ENCODE measurements at places on chromosomes 3 and 15.
A peak's percentile ranks its signal among the peaks of the same experiment; 100 is the strongest.

DNA sequence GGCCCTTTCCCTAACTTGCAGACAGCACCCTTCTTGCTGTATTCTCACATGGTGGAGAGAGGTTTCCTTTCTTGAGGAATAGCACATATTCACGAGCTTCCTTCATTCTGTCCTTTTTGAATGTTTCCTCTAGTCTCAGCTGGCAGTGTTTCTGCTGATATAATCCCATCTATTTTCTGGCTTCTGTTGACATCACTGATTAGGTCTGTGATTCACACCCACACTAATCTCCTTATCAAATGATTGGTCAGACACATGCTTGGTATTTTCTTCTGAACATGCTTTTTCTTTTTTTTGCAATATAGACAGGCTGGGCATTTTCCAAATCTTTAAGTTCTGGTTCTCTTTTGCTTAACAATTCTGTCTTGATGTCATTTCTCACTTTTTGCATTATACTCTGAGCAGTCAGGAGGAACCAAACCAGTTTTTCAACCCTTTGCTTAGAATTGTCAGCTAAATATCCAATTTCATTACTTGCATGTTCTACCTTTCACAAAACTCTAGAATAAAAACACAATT lies 65.4 kb downstream of the OXSM start:
- no peak for DNase-seq

DNA sequence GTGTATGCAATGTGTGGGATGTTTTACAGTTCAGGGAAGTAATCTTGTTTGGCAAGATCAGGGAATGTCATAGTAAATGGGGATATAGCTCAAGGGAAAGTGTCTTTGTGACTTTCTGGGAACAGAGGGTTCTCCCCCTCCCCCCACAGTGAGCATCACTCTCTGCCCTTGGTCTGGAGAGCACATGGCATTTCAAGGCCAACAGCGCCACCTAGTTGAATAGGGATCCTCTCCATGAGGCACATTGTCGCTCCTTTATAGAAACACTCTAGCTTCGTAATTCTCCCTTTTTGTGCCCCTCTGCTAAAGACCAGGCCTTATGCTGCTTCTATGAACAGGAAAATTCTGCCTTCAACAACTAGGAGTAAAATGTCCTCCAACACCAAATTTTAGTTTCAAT lies 37.1 kb upstream of the ARNT2 start:
- DNase-seq, result no peak

- no peak for DNase-seq
These were observed 290.4 kb upstream of the CTDSPL start for GRCh38 chr3:37571269-37571668.

DNA sequence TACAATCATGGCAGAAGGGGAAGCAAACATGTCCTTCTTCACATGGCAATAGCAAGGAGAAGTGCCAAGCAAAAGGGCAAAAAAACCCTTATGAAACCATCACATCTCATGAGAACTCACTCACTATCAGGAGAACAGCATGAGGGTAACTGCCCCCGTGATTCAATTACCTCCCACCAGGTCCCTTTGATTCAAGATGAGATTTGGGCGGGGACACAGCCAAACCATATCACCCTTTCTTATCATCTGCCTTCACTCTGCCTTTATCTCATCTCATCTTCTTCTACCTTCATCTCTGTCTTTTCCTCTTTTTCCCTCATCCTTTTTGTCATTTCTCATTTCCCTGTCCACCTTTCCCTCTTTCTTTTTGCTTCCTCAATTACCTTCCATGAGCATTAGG lies 149.6 kb downstream of the AGBL1 start:
- no peak for DNase-seq

DNA sequence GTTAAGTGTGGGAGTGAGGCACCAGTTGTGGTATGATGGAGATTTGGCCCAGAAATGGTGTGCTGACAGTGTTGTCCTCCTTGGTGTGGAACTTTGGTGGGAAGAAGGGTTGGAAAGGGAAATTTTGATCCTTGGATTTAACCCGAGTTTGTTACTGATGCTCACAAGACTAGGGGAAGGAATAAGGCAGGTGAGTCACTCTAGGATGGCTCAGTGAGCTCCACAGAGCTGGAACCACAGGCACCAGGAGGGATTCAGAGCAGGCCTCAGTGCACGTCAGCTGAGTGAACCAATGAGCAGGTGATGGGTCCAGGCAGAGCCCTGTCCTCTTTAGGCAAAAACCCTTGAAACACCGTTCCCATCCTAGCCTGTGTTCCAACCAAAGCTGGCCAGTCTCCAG lies 11.4 kb downstream of the CHRD start:
- no peak for DNase-seq

DNA sequence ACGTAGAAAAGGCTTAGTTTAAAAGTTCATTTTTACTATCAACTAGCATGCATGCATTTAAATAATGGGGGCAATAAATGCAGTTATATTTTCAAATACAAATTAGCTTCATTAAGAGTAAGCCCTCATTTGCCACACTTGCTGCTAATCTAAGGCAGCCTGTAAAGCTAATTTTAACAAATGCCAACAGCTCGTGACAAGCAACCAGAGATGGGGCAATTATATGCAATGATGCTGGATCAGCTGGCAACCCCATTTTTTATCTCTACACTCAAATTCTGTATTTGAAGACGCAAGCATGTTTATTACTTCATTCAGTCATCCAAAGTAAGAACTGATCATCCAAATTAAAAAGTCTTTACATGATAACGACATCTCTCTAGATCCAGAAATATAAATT lies 12.1 kb downstream of the RFTN1 start:
- DNase-seq, result no peak

- DNase-seq, result no peak
These were observed 458.6 kb downstream of the PYDC2 start for GRCh38 chr3:191919491-191920026.

DNA sequence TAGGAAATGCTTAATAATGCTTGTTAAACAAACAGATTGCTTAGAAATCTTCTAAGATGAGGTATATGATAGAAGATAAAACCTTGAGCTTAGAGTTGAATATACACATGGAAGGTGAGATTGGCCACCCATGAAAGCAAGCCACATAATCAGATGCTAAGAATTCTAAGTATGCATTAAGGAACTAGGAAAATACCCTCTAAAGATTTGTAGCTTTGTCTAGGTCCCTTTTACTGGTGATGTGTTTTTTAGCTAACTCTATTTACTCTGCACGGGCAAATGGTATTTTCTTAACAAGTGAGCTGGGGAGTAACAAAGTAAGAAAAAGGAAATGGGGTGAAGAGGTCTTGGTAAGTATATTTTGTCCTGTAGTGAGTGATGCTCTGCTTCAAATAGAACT lies 310.3 kb downstream of the OXSM start:
- no peak for DNase-seq

GRCh38 chr3:107710851-107711250 lies 188.1 kb downstream of the BBX start:
- DNase-seq, result no peak

- DNase-seq, result no peak
These were observed 168.7 kb upstream of the STAC start for GRCh38 chr3:36211652-36211999.

- no peak for DNase-seq
These were observed 308.1 kb downstream of the CHST2 start for GRCh38 chr3:143427631-143428030.

DNA sequence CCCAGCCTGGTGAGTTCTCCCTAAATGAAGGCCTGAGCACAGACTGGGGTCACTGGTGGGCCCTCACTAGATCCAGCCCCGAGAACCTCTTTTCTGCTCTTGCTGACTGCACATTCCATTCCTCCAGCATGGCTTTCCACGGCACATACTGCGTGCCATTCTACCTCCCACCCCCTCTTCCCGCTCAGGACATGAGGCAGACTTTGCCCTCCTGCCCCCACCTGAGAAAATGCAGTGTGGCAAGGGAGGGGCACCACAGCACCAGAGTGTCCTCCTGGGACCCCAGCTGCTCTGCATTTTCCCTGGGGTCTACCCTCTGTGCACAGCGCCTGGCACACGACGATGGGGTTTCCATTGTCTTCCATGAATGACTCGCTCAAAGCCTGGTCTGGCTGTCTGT lies 6.1 kb upstream of the SLCO2A1 start:
- no peak for DNase-seq

- DNase-seq, result no peak
These were observed 25.8 kb downstream of the SIAH2 start for GRCh38 chr3:150736903-150737832.

- DNase-seq, result no peak
These were observed 396.7 kb downstream of the FOXP1 start for GRCh38 chr3:71186801-71187200.

DNA sequence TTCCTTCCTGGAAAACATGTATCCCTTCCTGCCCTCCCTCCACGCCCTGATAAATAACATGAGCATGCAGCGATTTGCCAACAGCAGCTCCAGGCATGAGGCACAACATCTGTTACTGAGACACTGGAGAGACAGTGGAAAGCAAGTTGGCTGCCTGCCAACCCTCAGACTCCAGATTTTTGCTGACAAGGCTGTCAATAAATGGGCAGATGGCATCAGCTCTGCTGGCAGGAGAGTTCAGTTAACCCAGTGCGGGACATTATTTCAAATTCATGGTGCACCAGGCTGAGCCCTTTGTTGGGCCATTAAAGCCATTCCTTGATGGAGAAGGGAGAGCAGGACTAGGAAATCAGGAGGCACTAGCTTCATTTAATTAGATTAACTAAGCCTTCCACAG lies 293.3 kb downstream of the MEX3B start:
- DNase-seq, result no peak

GRCh38 chr3:41519746-41520145 lies 320.4 kb downstream of the CTNNB1 start:
- no peak for DNase-seq

GRCh38 chr3:120468635-120469295 lies 18.0 kb upstream of the FSTL1 start:
- DNase-seq, result no peak

- DNase-seq, result peak; percentile 59
These were observed at the start of gene LRRK1 for GRCh38 chr15:100918690-100919480. LRRK1 (plus strand) TSS chr15:100919357; CDS start chr15:100924633, 5,276 bp downstream.

- DNase-seq, result no peak
These were observed 80.1 kb upstream of the DGKG start for GRCh38 chr3:186442162-186442561.

- DNase-seq, result no peak
These were observed 89.0 kb upstream of the FGF12 start for GRCh38 chr3:192816351-192816750.

DNA sequence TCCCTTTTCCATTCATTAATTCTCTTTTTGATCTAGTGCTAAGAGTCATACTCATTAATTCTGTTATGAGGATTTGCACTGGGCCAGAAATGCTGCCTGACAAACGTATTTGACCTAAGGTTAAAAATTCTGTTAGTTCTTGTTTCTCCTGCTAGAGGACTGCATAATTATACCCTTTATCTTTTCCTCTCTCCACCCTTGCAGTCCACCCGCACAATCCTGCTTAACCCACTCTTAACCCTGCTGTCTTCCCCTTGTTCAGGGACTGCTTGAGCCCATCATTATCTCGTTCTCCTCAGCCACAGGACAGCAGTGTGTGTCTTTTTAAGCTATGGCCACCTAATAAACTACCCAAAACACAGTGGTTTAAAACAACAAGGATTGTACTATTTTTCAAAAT lies 31.1 kb upstream of the DYNC1LI1 start:
- no peak for DNase-seq

GRCh38 chr3:110789315-110789714 lies 282.3 kb upstream of the NECTIN3 start:
- no peak for DNase-seq

DNA sequence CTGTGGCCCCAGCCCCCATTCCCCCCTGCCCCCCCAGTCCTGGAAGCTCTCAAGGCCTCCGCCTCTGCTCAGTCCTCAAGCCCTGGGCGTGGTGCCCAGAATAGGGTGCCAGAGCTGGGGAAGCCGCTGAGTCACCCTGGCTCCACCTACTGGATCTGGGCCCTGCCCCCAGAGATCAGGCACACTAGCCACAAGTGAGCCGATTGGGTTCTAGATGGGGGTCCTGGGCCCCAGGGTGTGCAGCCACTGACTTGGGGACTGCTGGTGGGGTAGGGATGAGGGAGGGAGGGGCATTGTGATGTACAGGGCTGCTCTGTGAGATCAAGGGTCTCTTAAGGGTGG lies 5.7 kb downstream of the EIF4G1 start:
- no peak for DNase-seq

GRCh38 chr3:106386050-106386449 lies 517.2 kb upstream of the CBLB start:
- no peak for DNase-seq

DNA sequence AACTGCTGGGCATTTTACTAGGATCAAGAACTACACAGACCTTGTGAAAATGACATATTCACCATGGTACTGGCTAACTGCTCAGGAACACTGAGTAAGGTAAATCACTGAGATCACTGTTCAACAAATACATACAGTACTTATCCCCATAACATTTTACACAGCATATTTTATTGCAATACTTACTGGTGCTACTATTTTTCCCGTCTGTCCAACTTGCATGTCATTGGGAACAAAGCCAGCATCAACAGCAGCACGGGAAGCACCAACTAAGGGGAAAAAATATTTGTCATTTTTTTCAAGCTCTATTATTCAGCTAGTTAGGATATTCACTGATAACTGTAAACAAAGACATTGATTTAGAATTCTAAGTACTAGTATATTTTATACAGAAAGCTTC lies 37.0 kb downstream of the ETFA start:
- DNase-seq, result no peak

- no peak for DNase-seq
These were observed 15.8 kb upstream of the TFDP2 start for GRCh38 chr3:142165194-142165593.

DNA sequence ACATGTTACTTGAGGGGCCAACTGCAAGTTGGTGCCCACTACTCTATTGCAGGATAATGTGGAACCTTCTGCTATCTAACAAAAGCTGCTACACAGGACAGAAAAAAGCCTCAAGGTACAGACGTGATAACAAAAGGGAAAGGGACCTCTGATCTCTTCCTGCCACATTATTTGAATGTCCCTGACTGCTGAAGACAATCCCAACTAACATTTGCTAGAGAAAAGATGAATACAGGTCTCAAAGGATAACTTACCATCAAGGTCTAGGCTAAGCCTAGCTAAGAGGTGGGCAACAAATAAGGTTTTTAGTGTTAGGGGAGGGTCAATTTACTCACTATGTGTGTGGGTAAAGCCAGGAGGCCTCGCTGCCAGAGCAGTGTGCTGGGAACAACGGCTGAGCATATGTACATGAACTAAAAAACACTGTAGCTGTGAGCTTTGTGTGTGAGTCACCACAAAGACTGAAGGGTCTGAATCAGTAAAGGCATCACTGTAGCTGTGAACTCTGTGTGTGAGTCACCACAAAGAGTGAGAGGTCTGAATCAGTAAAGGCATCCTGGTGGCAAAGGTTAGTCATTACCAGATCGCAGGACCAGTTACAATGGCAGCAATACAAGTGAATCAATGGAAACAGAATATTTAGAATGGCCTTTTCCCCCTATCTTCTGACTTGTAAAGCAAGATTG lies 111.7 kb downstream of the LMLN start:
- no peak for DNase-seq

All from activated B cell treated with CpG ODN at 0.5 μM for 24 hours (primary cell).